ENCODE measurements at places on chromosomes 16 and 17. TPM values are rescaled to one million over a fixed set of nuclear protein-coding genes. Genes with fewer than 3 reads are reported as not detected.

GRCh38 chr16:57427824-57428223 is 19.4 kb downstream of the CIAPIN1 start:
- no peak for DNase-seq

GRCh38 chr17:74152591-74153455 is 50.7 kb upstream of the RPL38 start:
- no peak for DNase-seq

The CD300LG gene
- 1.6 TPM for polyA plus RNA-seq

DNA sequence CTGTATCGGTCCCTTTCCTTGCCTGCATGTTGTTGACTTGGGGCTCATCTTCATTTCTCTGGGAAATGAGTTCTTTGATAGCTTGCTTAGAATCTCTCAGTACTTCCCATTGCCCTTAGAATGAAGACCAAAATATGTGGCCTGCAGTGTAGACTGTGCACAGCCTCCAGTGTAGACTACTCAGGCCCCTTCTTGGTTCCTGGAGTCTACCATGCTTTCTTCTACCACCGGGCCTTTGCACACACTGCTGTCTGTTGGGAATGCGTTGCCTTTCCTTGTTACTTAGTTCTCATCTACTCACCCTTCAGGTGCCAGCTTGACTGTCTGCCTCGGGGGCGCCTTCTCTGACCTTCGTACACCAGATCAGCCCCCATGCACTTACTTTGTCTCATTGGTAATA is 82.0 kb downstream of the ABCC1 start:
- DNase-seq: no peak

The ZFPM1 gene
- 5.2 TPM for polyA plus RNA-seq

GRCh38 chr16:81738783-81739496 is 40.2 kb upstream of the PLCG2 start:
- no peak for DNase-seq

DNA sequence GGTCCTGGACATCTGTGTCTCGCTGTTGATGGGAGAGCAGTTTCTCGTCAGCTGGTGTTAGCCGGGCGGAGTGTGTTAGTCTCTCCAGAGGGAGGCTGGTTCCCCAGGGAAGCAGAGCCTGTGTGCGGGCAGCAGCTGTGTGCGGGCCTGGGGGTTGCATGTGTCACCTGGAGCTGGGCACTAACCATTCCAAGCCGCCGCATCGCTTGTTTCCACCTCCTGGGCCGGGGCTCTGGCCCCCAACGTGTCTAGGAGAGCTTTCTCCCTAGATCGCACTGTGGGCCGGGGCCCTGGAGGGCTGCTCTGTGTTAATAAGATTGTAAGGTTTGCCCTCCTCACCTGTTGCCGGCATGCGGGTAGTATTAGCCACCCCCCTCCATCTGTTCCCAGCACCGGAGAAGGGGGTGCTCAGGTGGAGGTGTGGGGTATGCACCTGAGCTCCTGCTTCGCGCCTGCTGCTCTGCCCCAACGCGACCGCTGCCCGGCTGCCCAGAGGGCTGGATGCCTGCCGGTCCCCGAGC is 17.9 kb downstream of the GAA start:
- DNase-seq: no peak

DNA sequence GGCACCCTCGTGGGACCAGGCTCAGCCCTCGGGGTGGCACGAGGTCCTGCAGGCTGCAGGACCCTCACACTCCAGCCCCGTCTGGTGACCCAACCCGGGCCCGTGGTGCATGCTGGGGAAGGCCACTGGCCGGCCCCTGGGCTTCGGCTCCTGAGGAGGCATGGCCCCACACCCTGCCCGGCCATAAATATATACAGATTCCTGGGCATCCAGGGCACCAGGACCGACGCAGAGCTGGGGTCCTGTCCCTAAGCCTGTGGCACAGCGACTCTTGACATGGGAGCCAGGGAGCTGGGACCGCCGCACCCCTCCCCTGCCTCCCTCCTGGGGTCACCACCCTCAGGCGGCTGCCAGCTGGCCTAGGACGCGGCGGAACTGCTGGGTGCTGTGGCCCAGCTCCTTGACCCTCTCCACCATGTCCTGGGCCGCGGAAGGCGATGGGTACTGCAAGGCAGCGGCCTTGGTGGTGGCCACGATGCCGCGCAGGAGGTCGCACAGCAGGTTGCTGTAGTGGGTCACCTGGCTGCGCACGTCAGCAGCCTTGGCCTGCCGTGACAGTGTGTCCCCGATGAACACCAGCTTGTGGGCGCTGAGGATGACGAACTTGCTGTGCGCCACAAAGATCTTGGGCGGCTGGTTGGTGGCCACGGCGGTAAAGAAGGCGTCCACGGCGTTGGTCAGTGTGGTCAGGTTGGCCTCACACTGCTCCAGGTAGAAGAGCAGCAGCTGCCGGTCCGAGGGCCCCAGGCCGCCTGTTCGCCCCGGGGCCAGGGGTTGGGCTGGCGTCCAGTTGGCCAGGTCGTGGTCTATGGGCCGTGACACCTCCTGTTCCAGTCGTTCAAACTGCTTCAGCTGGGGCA is 10.6 kb downstream of the CTRB1 start:
- DNase-seq: no peak

Data from renal pelvis (tissue), 12 donors.